ENCODE measurements at places on chromosomes 6 and 20. TPM values are rescaled to one million over a fixed set of nuclear protein-coding genes. Genes with fewer than 3 reads are reported as not detected.

The RBBP8NL gene
- total RNA-seq: not detected

The VNN1 gene
- total RNA-seq: 1.4 TPM

The NPBWR2 gene
- total RNA-seq: not detected

DNA sequence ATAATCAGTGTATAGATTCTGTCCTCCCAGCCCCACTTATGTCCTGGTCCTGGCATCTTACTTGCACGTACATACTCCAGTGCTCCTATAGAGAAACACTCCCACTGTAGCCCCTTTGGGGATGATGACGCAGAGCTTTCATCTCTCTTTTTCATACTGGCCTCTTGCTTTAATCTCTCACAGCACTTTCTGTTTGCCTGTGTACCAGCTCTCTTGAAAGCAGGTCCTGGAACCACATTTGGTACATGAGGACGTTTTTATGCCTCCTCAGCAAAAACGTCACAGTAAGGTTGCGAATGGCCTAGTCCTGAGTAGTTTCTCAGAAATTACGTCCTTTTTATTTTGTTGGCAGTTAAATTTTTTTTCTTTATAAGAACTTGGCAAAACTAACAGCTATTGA, 10.8 kb downstream of the L3MBTL3 start:
- no peak for DNase-seq

DNA sequence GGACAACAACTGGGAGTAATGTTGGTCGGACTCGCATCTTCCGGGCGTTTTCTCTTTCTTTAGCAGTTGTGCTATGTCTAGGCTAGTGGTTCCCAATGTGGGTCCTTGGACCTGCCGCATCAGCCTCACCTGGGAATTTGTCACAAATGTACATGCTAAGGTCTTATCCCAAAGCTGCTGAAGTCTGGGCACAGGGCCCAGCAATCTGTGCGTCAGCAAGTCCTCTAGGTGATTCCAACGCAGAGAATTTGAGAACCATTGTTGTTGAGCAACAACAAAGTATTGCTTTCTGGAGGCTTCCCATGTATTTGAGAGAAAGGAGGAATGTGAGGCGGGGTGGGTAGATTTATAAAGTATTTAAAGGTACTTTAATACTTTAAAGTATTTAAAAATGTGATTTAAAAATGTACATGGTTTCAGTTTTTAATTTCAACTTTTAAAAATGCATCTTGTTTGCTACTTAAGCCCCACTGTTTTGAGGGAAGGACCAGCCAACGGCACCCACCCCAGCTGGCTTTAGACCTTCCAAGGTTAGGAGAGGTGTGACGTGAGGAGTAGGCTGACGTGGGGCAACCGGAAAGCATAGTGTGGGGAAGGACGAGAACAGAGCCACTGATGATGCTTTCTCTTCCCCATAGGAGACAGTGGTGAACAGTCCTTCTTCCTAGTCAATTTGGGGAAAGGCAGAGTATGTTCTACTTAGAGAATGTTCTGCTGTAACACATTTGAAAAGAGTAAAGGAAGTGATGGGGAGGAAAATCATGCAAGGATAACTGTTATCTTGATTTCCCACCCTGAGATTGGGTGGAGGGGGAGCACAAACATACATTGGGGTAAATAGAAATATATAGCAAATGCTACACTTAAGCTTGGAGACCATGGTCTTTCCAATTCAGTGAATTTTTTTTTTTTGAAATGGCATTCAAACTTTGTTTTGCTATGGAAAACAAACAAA, 4.3 kb downstream of the UST start:
- no peak for DNase-seq

DNA sequence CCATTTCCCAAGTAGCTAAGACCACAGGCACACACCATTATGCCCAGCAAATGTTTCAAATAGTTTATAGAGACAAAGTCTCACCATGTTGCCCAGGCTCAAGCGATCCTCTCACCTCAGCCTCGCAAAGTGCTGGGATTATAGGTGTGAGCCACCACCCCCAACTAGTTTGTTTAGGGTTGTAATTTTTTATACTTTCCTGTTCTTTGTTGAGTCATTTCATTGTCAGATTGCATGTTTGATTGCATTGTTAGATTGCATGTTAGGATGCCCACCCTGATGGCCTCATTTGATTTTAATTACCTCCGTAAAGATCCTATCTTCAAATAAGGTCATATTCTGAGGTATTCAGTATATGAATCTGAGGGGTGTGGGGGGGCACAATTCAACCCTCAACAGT, 73.3 kb upstream of the SASH1 start:
- DNase-seq: no peak

DNA sequence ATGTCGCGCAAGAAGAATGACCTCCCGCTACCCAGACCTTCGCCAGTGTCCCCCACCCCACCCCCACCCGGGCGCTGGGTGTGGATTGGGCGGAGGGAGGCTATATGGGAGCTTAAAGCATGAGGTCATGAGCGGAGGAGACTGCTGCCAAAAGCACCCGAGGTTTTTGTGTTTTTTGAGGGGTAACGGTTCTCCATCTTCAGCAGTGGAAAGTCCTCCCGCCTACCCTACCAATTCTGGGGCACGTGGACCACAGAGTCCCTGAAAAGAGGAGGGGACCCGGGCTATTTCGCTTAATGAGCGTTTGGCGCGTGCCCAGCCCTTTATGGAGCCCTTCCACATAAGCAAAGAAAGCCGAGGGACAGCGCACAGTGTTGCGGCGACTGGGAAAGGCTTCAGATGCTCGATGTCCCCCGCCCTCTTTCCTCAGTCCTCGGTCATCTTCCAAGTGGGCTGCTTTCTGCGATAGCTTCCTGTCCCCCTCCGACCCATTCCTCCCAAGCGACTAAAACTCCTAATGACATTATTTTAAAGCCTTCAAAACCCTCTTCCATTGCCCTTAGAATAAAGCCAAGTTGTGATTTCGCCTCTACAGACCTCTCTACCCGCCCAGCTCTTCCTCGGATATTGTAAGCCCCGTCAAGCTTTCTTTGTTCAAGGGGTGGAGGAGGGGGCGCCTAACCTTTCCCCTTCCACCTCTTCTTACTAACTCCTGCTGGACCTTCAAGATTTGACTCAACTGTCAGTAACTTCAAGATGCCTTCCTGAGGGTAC, 2.1 kb upstream of the TRERF1 start:
- peak; percentile 92 for DNase-seq

GRCh38 chr6:86251106-86251505, 608.4 kb upstream of the SYNCRIP start:
- DNase-seq: no peak
